Activated T-helper 1 cell treated with anti-CD3 and anti-CD28 coated beads, Interleukin-2, amount 50 U/mL, for 16 hours (primary cell): ENCODE measurements at places on chromosomes 13 and 19.

GRCh38 chr13:38606699-38607535, 80.0 kb upstream of the FREM2 start:
- DNase-seq, result no peak

- no peak for DNase-seq
Observed at GRCh38 chr13:84873951-84874350, 925.3 kb downstream of the SLITRK6 start.

GRCh38 chr13:63629591-63629990, 2213.9 kb upstream of the PCDH20 start:
- DNase-seq, result no peak

- no peak for DNase-seq
Observed at GRCh38 chr13:101115762-101116171, 300.5 kb downstream of the NALCN start.

GRCh38 chr19:38203197-38203596, 20.8 kb downstream of the DPF1 start:
- no peak for DNase-seq
